PC-3 (cell line): ENCODE measurements at places on chromosomes 13 and 19.

DNA sequence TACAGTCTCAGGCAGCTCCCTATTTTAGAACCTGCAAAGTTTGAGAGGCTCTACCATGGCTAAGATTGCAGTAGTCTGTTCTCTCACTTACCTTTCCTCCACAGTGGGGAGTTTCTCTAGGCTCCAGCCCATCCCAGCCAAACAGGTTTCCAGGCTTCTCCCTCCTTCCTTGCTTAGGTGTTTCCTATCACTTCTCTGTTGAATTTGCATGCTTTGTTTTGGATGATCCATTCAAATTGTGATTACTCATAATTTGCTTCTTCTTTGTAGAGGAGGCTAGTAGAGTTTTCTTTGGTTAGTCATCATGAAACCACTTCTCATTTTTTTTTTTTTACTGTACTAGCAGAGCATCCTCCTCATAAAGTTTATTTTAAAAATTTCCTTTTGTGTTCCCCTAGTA lies 1242.2 kb upstream of the MIR17HG start:
- peak; percentile 85 for DNase-seq

- DNase-seq, result peak; percentile 74
These were observed 8.9 kb upstream of the CCDC9 start for GRCh38 chr19:47247308-47247990.

DNA sequence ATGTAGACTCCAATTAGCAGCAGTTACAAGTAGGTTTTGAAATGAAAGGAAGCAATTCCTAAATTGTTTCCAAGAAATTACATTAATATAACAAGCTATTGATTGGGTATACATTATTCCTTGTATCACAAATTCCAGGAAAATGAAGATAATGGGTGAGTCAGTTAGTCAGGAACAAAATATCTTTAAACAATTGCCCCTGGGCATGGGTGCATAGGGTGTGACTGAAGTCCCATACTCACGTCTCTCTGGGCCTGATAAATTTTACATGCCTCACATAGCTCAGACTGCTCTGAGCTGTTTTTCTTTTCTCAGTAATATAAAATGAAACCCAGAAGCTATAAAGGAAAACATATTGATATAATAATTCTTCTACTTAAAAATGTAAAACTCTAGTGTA lies 87.8 kb downstream of the FNDC3A start:
- peak; percentile 69 for DNase-seq

DNA sequence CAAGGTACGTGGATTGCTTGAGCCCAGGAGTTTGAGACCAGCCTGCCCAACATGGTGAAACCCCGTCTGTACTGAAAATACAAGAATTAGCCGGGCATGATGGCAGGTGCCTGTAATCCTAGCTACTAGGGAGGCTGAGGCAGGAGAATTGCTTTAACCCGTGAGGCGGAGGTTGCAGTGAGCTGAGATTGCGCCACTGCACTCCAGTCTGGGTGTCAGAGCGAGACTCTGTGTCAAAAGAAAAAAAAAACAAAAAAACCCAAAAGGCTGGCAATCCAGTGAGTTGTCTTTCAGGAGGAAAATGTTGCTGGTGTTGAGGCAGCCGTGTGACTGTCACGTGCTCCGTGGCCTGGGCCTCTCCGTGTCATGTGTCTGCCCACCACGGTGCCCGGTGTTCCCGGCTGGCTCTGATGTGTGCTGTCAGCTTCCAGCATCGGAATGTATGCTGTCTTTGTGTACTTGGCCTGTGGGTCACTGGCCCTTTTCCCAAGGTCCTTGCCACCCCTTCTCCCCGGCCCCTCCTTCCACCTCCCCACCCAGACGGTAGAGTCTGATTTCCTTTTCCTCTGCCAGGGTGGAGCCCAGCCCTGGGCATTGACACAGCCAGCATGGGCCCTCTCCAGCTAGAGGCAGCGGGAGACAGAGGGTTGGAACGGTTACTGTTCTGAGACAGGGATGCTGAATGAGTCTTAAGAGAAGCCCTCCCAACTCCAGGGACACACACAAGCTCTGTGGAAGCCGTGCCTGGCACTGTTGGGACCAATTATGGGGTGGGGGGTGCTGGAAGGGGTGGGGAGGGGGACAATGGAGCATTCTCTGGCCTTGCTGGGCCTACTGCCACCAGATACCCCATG lies 7.2 kb upstream of the TUBB4A start:
- DNase-seq, result no peak

DNA sequence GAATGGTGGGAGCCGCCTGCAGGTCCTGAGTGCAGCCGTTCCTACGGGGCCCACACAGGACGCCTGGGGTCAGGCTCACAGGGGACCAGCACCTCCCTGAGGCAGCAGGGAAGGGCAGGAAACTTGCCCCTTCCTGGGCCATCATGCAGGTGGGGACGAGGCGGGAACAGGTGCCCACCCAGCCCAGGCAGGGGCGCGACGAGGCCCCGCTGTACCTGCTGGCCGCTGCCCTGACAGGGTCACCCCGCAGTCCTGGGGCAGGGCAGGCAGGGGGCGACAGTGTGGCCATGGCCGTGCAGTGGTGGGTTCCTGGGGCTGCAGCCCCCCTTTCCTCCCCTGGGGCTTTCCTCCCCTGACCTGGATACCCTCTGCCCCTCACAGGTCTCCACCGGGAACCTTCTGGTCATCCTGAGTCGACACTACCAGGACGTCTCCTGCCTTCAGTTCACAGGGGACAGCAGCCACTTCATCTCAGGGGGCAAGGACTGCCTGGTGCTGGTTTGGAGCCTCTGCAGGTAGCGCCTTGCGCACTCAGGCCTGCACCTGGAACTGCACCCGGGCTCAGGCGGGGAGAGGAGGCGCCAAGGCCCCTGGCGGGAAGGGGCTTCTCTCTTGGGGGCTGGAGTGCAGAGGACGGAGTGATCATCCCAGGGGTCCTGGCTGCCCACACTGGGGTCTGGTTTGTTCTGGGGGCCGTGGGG lies 5.4 kb downstream of the WDR18 start:
- DNase-seq, result no peak

GRCh38 chr13:28618230-28618994 lies 40.5 kb upstream of the POMP start:
- no peak for DNase-seq

DNA sequence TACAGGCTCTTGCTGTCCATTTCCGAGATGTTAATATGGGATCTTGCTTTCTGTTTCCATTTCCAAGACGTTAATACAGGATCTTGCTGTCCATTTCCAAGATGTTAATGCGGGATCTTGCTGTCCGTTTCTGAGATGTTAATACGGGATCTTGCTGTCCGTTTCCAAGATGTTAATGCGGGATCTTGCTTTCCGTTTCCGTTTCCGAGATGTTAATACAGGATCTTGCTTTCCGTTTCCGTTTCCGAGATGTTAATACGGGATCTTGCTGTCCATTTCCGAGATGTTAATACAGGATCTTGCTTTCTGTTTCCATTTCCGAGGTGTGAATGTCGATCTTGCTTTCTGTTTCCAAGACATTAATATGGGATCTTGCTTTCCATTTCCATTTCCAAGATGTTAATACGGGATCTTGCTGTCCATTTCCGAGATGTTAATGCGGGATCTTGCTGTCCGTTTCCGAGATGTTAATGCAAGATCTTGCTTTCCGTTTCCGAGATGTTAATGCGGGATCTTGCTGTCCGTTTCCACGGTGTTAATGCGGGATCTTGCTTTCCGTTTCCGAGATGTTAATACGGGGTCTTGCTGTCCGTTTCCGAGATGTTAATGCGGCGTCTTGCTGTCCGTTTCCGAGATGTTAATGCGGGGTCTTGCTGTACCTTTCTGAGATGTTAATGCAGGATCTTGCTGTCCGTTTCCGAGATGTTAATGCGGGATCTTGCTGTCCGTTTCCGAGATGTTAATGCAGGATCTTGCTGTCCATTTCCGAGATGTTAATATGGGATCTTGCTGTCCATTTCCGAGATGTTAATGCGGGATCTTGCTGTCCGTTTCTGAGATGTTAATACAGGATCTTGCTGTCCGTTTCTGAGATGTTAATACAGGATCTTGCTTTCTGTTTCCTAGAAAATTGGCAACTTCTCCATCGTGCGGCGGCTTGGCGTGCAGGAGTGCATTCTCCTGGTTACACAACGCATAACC lies 38.3 kb downstream of the PEX11G start:
- DNase-seq, result peak; percentile 31

GRCh38 chr13:83880275-83881139 lies 1.8 kb downstream of the SLITRK1 start:
- no peak for DNase-seq

GRCh38 chr19:35224681-35225571 lies 3.6 kb downstream of the FAM187B start:
- no peak for DNase-seq

DNA sequence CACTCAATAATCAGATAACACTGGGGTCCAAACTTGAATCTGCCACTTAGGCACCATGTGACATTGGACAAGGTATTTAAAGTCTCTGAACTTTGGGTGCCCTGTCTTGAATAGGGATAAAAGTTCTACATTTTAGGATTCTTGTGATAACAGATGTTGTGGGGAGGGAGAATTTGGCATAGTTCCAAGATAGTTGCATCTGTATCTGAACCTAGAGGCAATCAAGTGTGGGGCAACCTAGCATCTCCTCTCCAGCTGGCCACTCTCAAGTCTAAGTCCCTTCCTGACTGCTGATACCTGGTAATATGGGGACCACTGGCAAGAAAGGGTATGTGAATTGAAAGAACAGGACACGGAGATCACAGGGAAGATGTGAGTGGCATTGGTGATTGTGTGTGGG lies 256.1 kb downstream of the FOXO1 start:
- DNase-seq, result no peak

DNA sequence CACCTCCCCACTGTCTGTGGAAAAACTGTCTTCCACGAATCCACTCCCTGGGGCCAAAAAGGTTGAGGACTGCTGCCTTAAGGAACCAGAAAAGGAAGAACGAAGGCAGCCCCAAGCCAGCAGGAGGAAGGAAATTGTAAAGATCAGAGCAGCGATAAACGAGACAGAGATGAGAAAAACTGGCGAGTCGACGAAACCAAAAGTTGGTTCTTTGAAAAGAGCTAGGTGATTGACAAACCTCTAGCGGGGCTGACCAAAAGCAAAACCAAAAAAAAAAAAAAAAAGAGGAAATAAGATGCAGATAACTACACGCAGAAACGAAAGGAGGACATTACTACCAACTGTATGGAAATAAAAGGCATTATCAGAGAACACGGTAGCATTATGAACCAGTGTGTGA lies 76.9 kb downstream of the GADD45B start:
- DNase-seq, result peak; percentile 61

- DNase-seq, result no peak
These were observed 373.2 kb downstream of the PCDH17 start for GRCh38 chr13:58004751-58005150.

DNA sequence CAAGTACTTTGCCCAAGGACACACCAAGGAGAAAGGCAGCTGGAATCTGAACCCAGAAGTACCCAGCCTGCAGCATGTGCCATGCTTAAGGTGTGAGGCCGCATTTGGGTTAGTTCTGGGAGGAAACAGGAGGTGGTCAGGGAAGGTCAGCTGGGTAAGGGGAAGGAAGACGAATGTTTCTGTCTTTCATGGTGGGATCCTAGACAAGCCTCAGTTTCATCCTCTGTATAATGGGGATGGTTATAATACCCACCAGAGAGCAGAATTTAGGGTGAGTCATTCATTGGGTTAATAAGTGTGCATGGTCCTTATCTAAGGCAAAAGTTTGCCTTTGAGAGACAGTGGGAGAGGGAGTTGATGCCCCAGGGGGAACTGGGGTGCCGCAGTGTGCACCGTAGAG lies 3.6 kb downstream of the CCDC61 start:
- DNase-seq, result no peak

DNA sequence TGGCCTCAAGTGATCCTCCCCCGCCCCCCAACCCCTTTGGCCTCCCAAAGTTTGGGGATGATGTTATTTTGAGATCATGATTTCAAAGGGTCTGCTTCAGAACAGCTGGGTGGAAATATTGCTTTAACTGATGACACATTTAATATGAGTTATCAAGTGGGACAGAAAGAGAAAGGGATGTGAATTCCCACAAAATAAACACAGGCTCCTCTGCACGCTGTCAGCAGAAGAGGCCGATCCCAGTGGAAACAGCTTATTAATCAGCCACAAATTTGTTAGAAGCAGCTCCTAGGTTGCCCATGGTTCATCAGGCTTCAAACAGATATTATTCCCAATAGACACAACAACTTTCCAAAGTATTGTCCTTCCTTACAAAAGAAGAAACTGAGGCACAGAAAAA lies 4.7 kb downstream of the DCLK1 start:
- DNase-seq, result no peak

- no peak for DNase-seq
These were observed 488.8 kb downstream of the KCTD12 start for GRCh38 chr13:76397413-76397812.

- DNase-seq, result no peak
These were observed 20.2 kb upstream of the F2RL3 start for GRCh38 chr19:16868423-16869130.

- DNase-seq, result no peak
These were observed 16.0 kb upstream of the TPM4 start for GRCh38 chr19:16060294-16060693.

DNA sequence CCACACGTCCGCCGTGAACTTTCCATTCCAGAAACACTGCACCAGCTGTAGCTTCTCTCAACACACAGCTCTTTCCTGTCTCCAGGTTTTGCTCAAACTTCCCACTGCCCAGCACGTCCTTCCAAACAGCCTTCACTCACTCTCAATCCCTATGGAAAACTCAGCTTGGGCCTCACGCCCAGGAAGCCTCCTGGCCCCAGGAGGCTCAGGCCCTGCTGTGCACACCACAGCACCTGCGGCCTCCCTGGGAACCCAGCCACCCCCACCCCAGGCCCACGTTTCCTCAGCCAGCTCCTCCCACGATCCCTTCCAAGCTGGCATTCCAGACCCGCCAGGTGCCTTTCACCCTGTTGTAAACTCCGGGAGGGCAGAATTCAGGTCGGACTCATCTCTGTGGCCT lies 35.2 kb downstream of the C13orf46 start:
- DNase-seq, result no peak

DNA sequence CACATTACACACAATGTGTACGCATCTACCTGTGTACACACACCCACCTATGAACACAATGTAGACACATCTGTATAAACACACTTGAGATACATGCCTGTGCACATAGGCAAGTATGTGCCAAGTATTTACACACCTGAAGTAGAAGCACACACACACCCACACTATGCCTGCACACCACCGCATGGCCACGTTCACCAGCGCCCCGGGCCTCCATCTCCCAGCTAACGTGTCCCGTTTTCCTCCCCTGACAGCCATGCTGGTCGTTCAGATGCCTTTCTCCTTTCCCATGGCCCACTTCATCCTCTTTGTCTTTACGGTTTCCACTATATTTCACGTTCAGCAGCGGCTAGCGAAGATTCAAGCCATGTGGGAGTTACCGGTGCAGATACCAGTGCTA lies 6.9 kb downstream of the FUT2 start:
- DNase-seq, result no peak
